ENCODE measurements at places on chromosomes 4 and X. TPM values are rescaled to one million over a fixed set of nuclear protein-coding genes. Genes with fewer than 3 reads are reported as not detected.

MAOA gene
- total RNA-seq = 27.6 TPM

APBB2 gene
- 25.1 TPM for total RNA-seq

NHSL2 gene
- 4.1 TPM for total RNA-seq

C4orf50 gene
- total RNA-seq = not detected

LINC00632 gene
- total RNA-seq = 2.1 TPM

TENM3 gene
- total RNA-seq = 3.6 TPM

CORIN gene
- under 0.01 TPM for total RNA-seq

GRIA3 gene
- 2.3 TPM for total RNA-seq

ERVMER34-1 gene
- under 0.01 TPM for total RNA-seq
